ENCODE measurements at places on chromosomes 7 and 10.
A peak's percentile ranks its signal among the peaks of the same experiment; 100 is the strongest.

DNA sequence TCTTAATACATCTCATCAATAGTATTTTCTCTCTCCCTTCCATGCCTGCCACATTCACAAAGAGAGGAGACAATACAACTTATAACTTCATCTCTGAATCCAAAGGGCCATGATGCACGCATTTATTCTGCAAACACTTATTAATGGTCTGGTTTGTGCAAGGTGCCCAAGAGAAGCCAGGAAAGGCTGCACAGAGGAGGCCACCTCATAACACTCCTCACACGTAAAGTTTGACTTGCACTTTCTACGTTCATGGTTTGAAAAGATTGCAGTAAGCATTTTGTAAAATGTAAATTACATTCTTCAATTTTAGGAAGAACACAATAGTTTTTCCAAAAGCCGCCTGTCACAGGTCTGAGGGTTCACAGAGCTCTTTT is 1.2 kb upstream of the PALS2 start:
- no peak for DNase-seq

GRCh38 chr7:73726083-73726466 is 6.6 kb upstream of the STX1A start:
- DNase-seq = no peak

DNA sequence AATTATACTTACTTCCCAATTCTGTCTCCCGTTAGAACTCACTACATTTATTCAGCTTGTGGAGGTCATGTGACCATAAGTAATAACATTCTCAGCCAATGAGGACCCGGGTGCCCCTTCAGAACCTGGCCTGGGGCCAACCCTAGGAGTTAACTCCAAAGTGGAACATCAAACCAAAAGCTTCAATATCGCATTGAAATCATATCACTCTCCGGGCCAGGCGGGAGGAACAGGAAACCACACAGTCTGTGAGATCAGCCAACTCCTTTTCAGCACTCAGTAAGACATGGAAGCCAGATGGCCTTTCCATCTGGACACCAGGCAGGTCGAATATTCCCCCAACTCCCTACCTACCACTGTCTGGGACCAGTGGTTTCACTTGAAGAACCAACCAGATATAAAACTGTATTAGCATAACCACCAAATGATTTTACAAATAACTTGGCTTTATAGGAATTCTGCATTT is 5.5 kb downstream of the CREB3L2 start:
- peak; percentile 14 for DNase-seq

DNA sequence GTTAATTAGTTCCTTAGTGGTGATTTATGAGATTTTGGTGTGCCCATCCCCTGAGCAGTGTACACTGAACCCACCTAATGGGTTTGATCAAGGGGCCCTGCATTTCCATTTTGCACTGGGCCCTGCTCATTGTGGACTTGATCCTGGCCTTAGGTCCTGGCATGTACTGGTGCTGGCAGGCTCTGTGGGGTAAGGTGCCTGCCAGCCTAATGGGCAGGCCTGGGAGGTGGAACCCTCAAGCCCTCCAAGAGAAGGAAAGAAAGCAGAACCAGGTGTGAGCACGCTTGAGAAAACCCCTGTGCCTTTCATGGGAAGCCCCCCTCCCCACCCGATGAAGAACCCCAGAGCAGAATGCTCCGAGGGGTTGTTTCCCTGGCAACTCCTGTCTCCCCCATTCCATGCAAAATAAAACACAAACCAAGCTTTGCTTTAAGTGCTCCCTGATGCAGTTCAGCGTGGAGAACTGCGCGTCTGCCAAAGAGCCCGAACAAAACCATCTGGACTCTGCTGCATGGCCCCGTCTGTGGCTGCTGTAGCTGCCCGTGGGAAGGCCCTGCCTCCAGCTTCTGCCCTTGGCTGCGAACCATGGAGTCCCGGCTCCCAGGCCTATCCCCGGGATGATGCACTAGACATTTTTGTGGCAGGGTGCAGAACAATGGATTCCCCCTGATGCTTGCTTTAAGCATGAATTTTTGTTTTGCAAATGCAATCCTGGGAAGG is 123.3 kb downstream of the PRPF18 start:
- no peak for DNase-seq

DNA sequence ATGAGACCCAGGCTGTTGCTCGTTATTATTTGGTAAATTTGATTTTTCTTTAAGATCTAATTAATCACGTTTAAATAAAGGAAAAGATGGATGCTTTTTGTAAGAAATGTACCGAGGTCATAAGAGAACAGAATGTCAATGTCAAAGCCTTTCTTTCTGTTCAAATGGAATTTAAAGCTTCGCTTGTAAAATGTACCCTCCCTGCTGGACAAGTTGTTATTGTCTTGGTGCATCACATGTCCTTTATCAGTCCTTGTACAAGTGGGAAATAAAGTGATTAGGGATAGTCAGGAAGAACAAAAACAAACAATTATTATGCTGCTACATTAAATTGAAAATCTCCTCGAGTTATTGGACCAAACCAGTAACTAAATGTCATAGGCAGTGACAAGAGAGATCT is 363.2 kb downstream of the PHTF2 start:
- DNase-seq = no peak

GRCh38 chr10:637771-638195 is 51.7 kb downstream of the DIP2C start:
- no peak for DNase-seq
